AG09309 (cell line): ENCODE measurements at places on chromosomes 7 and 10.

DNA sequence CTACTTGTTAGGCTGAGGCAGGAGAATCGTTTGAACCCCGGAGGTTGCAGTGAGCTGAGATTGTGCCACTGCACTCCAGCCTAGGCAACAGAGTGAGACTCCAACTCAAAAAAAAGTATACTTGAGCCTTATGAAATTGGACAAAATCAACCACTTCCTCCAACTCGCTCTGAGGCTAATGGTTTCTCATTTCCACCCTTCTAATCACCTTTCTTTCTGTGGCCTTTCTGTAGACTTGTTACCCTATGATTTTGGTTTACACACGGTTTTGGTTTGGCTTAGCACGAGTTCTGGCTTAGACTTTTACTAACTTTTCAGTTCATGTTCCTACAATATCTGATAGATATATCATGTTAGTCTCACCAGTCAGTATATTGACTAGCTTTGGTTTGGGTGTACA is 152.0 kb downstream of the PHTF2 start:
- no peak for DNase-seq

GRCh38 chr7:94045581-94045980 is 41.4 kb upstream of the BET1 start:
- DNase-seq, result no peak

- DNase-seq, result no peak
These were observed 6.7 kb downstream of the RNF216 start for GRCh38 chr7:5774790-5775189.

- no peak for DNase-seq
These were observed 100.6 kb downstream of the GRB10 start for GRCh38 chr7:50682079-50682478.

- DNase-seq, result no peak
These were observed 11.1 kb downstream of the MCU start for GRCh38 chr10:72702868-72703581.

GRCh38 chr7:130875-131780 is 61.2 kb upstream of the FAM20C start:
- no peak for DNase-seq

GRCh38 chr7:79451580-79451979 is 1.9 kb downstream of the MAGI2 start:
- no peak for DNase-seq

GRCh38 chr10:47010036-47010435 is 98.8 kb downstream of the PTPN20 start:
- no peak for DNase-seq

DNA sequence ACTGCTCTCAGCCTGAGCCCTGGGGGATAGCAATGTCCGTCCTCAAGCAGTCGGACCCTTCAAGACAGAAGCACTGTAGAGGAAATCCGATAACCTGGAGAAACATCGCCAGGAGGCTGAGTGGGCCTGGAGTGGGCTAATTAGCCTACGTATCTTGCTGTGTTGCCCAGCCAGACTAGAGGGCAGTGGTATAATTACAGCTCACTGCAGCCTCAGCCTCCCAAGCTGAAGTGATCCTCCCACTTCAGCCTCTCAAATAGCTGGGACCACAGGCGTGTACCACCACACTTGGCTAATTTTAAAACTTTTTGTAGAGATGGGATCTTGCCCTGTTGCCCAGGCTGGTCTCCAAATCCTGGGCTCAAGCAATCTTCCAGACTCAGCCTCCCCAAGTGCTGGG is 21.7 kb downstream of the LYZL2 start:
- no peak for DNase-seq

DNA sequence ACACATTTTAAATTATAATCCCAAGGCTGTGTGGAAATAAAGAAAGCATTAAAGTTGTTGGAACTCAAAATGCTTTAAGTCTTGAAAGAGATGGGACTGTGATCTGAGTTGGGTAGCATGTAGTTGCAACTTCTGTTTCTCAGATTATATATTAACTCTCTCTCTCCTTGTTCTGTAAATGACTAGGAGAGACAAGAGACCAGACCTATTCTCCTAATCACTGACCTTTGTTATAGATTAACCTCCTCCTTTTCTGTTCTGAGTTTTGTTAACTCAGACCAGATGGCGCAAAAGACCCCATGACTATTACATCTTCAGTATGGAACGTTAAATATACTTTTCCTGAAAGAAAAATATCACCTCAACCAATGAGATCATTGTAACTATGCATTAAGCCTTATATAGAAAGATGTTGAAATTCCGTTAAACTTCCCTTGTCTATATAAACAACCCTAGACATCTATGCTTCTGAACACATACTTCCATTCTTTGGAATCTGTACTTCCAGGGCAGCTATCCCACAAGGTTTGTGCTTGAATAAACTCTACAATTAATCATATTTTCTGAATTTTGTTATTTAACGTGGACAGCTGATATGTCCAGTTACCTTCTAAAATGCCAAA is 143.5 kb upstream of the TRIM24 start:
- DNase-seq, result no peak

GRCh38 chr7:88851220-88851619 is 55.7 kb upstream of the TEX47 start:
- DNase-seq, result no peak

GRCh38 chr10:121500701-121501332 is 97.4 kb downstream of the FGFR2 start:
- no peak for DNase-seq

GRCh38 chr7:99920149-99920548 is 819 bp upstream of the TRIM4 start:
- no peak for DNase-seq

GRCh38 chr10:29026802-29027580 is 261.9 kb upstream of the LYZL1 start:
- DNase-seq, result no peak

DNA sequence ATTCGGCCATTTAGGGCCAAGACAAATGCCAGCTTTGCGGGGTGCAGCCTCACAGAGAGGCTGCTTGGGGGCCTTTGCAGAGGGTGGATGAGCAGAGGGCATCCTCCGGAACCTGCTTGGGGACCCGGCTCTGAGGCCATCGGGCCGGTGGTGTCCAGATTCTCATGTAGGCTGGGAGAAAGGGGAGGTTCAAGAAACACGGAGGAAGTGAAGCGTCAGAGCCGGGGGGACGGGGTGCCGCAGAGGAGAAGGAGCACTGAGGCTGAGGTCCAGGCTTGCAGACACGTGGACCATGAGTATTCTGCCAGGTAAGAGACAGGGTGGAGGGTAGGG is 150.7 kb upstream of the SHH start:
- DNase-seq, result no peak

- no peak for DNase-seq
These were observed 149.6 kb upstream of the TCERG1L start for GRCh38 chr10:131461093-131461492.

- no peak for DNase-seq
These were observed 196.8 kb downstream of the PPP1R3A start for GRCh38 chr7:113722006-113722405.

- no peak for DNase-seq
These were observed 120.2 kb upstream of the CTTNBP2 start for GRCh38 chr7:117993377-117994003.

- no peak for DNase-seq
These were observed 373 bp downstream of the PAXIP1 start for GRCh38 chr7:155002411-155003091.

- no peak for DNase-seq
These were observed 40.7 kb upstream of the BET1 start for GRCh38 chr7:94044806-94045205.
